HT-29 (cell line): ENCODE measurements at places on chromosomes 3 and 15.

- DNase-seq = no peak
These were observed 199.1 kb downstream of the TJP1 start for GRCh38 chr15:29623116-29623639.

GRCh38 chr15:70127770-70128413, 30.2 kb upstream of the TLE3 start:
- DNase-seq = no peak

GRCh38 chr15:64503197-64503596, 42.8 kb downstream of the ZNF609 start:
- no peak for DNase-seq

DNA sequence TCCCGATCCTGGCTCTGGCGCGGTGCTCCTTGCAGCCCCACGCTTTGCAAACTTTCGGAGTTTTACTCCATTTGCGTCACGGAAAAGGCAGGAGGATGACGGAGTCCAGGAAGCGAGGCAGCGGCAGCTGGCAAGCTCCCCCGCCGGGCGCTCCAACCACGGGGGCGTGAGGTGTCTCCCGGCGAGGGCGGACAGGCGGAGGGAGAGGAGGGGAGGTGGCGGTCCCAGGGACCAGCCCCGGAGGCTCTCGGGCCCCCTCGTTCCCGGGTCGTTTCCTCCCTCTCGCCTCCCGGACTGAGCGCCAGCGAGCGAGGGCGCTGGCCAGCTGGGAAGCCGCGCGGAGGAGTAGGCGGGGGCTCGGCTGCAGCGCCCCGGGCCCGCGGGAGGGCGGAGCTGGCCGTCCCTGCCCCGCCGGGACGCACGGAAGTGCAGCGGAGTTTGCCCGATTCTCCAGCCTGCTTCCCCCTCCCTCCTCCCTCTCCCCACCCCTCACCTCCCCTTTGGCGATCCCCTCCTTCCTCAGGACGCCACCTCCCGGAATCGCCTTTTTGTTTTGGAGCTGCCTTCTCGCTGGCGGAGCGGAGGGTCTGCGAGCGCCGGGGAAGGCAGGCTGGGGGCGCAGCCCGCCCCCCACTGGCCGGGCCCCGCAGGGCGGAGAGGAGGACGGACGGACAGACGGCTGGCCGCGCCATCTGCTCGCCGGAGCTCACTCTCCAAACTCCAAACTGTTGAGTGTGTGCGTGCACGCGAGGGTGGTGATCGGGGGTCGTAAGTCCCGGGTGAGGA, at the start of gene SNX33:
SNX33 (plus strand) TSS at position 543 of the 786 bp plus-strand sequence. CDS start 1,191 bp downstream, outside the sequence.
- DNase-seq = peak; percentile 84

DNA sequence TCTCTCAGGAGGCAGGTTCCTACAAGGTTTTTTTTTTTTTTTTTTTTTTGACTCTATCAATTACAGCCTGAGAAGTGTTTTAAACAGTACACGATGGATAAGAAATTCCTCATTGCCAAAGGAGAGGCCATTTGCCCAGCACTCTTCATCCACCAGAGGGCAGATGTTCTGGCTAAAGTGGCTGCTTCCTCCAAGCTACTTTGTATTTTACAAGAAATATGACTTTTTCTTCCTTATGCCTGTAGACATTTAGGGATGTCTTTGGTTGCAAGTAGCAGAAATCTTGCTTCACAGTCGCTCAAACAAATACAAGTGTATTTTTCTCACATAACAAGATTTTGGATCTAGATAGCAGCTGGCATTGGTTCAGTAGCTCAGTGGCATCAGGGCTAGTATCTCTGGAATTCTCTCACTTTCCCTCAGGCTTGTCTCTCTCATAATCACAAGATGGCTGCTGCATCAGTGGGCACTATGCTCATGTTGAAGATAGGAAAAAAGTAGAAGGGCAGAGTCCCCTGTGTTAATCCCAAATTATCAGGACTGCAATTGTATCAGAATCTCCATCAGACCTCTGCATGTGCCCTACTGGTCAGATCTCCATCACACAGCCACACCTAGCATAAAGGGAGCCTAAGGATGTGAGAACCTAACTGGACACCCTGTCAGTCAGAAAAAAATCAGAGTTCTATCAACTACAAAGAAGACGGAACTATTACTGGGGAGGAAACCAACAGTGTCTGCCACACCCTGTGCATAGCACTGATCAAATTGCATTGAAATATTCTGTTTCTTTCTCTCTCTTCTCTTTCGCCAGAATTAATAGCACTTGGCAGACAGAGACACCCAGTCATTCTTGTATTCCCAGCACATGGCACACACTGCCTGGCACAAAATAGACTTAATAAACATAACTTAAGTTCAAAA, 138.9 kb upstream of the COL8A1 start:
- DNase-seq = peak; percentile 67

DNA sequence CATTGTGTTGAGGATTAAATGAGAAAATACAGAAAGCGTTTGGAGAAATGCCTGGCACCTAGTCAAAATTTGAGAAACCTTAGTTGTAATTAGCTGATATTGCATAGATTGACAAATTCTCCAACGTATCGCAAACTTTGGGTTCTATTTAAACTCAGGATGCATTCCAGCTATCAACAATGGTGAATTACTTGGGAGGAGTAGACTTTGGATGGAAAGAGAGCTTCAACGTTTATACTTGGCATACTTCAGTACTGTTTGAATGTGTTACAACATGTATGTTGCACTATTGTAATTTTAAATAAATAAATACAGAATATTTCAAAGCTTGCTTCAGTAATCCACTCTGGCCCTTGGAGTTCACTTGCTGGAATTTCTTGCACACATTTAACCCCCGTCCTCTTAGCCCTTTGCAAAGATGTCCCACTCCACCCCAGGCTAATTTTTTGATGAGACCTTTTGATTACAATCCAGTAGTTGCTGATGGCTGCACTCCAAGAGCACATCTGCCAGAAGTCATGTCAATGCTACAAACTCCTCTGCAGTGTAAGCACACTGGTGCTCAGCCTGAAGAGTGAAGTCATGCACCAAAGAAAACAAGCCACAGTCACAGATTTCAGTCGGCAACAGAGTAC, 4.7 kb upstream of the DIS3L start:
- DNase-seq = no peak

DNA sequence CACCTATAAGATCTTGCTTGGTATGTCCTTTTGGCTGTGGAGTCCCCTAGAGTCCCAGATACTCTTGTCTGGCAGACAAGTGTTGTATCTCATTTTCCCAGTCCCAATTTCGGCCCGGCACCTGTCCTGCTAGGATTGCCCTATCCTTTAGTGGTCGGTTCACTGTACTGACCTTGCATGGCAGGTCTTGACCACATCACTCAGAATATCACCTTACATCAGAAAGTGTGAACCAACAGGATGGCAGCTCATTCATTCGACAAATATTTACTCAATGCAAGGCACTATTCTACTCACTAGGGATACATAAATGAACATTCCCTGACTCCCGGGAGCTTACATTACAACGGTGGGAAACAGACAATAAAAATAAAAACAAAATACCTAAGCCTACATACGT, 5.7 kb upstream of the CCDC80 start:
- DNase-seq = peak; percentile 33

DNA sequence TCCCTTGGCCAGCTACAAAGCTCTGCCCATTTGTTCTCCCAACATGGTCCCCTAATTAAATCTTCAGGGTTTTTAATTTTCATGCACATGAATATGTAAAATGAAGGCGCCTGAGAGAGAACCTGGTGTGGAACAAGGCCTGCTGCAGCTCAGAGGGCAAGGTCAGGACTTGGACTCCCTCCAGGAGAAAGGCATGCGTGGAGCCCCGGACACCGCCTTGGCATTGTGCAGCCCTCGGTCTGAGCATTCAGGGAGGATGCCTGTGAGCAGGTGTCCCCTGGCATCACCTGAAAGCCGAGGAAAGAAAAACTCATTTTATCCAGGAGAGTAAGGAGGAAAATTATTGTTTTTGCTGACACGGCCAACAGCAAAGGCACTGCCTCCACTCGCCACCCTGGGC, 33.8 kb upstream of the EPHB1 start:
- no peak for DNase-seq

- no peak for DNase-seq
These were observed 645.7 kb downstream of the PDCD6IP start for GRCh38 chr3:34444137-34444536.

DNA sequence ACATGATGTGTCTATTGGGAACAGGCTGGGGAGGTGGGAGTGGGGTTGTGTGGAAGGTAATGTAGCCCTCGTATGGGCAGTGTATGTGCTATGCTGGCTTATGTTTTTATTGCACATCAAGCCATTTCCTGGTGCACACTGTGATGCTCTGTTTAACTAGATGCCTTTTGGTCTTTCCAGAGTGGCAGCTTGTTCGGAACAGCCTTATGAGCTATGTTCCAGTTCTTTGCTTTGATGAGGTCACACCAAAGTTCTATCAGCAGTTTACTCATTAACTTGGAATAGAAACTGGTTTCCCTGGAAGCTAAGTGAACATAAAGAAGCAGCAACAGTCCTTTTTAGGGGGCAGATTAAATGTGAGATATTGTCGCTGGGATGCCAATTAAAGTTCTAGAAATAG, 133.9 kb downstream of the DIPK2A start:
- DNase-seq = peak; percentile 46

DNA sequence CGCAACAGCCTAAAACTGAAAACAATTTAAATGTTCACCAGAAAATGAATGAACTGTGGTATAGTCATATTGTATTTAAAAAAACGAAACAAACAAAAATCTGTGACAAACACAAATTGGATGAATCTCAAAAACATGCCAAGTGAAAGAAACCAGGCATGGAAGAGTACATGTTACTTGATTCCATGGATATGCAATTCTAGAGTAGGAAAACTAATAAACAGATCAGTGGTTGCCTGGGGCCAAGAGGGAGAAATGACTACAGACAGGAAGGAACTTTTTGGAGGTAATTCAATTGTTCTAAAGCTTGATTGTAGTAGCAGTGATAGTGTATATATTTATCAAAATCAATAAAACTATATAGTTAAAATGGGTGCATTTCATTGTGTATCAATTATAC, 16.8 kb downstream of the UBE3A start:
- no peak for DNase-seq

DNA sequence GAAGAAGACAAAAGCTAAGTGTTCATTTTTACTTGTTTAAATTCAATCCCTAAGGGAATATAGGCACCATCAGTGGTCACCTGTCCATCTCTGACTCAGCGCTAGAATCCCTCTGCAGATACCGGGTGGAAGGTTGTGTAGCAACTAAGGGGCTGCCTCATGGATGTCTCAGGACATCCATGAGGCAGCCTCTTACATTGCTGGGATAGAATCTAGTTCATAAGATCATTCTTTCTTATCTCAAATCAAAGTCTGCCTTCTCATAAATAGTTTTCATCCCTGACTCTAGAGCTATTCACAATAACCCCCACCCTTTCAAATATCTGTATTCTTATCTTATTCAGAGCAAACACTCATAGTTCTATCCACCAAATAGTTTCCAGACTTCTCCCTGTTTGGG, 38.1 kb downstream of the HSPBAP1 start:
- no peak for DNase-seq
